ENCODE measurements at places on chromosomes 7 and 10. TPM values are rescaled to one million over a fixed set of nuclear protein-coding genes. Genes with fewer than 3 reads are reported as not detected.

Gene C10orf67
- not detected for total RNA-seq

Gene TMEM139
- total RNA-seq = 0.09 TPM

Gene AOAH
- not detected for total RNA-seq

Gene DLX6
- not detected for total RNA-seq

Gene SVIL
- 122 TPM for total RNA-seq

Gene LFNG
- total RNA-seq = 1.4 TPM

Gene OR2A5
- not detected for total RNA-seq

Gene ADAM12
- total RNA-seq = 9.1 TPM

Gene FAM25C
- not detected for total RNA-seq

Gene PIK3AP1
- total RNA-seq = 0.52 TPM

Gene TSPAN13
- 1.8 TPM for total RNA-seq

Gene EBF3
- 9.0 TPM for total RNA-seq

Gene EPDR1
- total RNA-seq = 6.0 TPM

Gene TECTB
- total RNA-seq = not detected

Gene ATP5MK
- total RNA-seq = 162 TPM

Gene CCDC172
- not detected for total RNA-seq

Gene ZC3HAV1
- 17.7 TPM for total RNA-seq

Gene CAV1
- total RNA-seq = 273 TPM

Gene CBX3
- total RNA-seq = 102 TPM

Gene PTPRN2
- 0.34 TPM for total RNA-seq

Gene SOSTDC1
- not detected for total RNA-seq

Gene TMEM270
- not detected for total RNA-seq

Gene CCL26
- 1.4 TPM for total RNA-seq

Gene CFTR
- total RNA-seq = not detected

Gene CYP3A5
- total RNA-seq = 3.1 TPM

Gene PRSS58
- total RNA-seq = not detected

Gene TRPV5
- not detected for total RNA-seq

Gene PARD3
- total RNA-seq = 38.4 TPM

Gene LEP
- total RNA-seq = not detected

Gene LRRN3
- 1.4 TPM for total RNA-seq

Gene PAX2
- total RNA-seq = not detected
